CD4-positive, alpha-beta T cell treated with Interleukin-12 subunit alpha and Interleukin-12 subunit beta, for 1 hour (primary cell): ENCODE measurements at places on chromosomes 13 and 19.

GRCh38 chr19:6274756-6275155 lies 5.0 kb downstream of the MLLT1 start:
- DNase-seq: no peak

DNA sequence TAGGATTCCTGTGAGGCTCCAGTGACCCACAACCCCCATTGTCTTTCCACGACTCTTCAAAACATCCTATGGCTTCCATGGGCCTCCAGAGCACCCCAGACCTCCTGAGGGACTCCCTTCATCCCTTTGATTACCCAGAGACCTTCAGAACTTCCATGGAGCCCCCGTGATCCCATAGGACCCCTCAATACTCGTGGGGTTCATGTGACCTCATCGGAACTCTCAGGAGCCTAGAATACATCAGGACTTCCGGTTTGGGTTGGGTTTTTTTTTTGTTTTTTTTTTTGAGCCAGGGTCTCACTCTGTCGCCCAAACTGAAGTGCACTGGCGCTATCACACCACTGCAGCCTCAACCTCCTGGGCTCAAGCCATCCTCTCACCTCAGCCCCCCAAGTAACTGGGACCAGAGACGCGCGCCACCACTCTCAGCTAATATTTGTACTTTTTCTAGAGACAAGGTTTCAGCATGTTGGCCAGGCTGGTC lies 774 bp downstream of the ALDH16A1 start:
- peak; percentile 51 for DNase-seq

GRCh38 chr19:39261704-39262103 lies 6.5 kb upstream of the IFNL2 start:
- no peak for DNase-seq

DNA sequence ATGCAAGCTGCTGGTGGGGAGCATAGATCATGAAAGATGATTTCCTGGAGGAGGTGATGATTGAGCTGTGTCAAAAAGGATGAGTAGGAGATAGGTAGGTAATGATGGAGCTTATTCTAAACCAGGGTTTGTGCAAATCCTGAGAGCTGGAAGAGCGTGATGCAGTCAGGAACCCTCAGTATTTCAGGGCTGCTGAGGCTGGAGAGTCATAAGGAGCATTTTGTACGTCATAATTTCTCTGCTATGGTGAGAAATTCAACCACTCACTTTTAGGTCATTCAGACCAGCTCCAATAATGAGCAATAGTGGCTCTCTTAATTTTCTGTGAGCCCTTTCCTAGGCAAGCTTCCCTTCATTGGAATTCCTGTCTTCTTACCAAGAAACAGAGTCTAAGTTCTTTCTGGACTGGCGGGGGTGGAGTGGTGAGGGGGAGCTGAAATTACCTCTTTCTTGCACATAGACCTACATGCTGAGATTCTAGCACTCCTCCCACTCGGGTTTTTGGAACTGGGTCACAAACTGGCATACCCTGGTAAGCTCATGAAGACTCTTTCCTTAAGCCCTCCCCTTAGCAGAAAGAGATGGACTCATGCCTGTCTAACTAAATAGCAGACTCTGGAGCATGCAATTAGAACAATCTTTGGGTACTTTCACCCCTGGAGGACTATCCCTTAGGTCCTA lies 62.2 kb upstream of the MYCBP2 start:
- no peak for DNase-seq

DNA sequence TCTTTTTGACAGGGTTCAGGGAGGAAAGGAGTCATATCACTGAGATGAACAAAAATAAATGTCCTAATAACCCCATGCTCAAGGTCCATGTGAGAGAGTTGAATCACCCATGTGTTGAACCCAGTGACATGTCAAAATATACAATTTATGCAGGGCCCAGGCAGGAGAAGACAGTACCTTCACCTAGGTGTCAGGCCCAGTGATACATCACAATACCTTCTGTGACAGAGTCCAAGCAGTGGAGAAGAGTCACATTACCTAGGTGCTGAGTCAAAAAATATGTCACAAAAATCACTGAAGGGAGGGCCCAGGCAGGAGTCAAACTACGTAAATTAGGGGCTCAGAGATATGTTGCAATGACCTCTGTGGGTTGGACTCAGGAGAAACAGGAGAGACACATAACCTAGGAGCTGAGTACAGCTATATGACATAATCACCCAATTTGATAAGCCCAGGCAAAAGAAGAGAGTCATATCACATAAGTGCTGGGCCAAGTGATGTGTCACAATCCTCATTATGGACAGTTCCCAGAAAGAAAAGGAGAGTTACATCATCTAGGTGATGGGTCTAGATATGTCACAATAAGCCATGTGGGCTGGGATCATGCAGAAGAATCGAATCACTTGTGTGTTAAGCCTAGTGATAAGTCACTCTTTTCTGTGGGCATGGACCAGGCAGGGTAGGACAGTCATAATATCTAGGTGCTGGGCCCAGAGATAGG lies 13.8 kb upstream of the ZNF724 start:
- DNase-seq: no peak

GRCh38 chr13:77328819-77329132 lies 1.9 kb upstream of the MYCBP2 start:
- DNase-seq: no peak

DNA sequence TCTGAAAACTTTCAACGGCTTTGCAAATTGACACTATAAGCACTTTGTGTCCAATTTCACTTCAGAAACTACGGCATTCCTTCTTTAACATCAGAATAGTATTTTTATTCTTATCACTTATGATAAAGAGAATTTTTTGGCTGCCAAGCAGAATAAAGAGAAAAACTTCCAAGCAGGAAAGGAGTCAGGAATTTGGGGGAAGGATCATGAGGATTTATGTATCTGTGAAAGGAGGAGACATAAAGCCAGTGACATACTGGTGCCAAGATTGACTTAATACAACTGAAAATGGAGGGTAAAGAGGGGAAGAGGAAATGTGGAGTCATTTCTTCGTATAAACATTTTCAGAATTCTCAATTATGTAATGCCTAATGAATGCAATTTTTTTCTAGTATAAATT lies 94.7 kb downstream of the RBM26 start:
- DNase-seq: no peak

DNA sequence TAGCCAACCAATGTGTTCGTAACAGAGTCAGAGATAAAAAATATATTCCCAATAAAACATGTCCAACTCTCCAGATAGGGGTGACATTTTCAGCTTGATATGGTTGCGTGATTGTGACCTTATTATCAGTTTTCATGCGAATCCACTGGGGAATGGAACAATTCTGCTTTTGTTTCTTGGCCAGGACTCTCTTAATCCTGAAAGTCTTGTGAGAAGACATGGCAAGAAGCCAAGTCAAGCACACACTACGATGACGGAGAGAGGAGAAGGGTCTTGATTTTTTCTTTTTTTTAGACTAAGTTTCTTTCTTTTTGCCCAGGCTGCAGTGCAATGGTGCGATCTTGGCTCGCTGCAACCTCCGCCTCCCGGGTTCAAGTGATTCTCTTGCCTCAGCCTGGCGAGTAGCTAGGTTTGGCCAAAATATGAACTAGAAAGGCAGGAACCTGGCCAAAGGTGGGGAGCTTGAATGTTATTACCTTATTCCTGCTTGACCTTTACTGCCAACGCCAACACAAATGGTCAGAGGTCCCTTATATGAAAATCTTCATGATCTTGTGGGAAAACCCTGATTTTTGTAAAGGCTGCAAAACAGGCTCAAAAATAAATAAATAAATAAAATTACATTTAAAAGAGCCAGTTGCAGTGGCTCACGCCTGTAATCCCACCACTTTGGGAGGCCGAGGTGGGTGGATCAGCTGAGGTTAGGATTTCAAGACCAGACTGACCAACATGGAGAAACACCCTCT lies 14.5 kb downstream of the ZNF816 start:
- DNase-seq: no peak

DNA sequence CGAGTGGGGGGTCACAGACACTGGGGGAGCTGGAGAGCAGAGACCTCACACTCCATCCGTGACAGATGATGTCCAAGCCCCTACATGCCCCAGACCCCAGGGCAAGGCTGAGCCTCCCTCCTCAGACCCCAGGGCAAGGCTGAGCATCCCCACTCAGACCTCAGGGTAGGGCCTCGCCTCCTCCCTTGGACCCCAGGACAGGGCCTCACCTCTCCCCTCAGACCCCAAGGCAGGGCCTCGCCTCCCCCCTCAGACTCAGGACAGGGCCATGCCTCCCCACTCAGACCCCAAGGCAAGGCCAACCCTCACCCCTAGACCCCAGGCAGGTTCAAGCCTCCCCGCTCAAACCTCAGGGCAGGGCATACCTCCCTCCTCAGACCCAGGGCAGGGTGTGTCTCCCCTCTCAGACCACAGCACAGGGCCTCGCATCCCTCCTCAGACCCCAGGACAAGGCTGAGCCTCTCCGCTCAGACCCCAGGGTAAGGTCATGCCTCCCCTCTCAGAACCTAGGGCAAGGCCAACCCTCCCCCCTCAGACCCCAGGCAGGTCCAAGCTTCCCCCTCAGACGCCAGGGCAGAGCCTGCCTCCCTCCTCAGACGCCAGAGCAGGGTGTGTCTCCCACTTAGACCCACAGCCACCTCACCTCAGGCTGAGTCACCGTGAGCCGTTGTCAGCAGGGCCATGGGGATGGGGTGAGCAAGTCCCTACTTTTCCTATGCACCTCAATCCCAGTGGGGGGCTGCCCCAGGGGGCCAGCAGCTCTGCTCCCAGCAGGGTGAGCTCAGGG lies 1.7 kb upstream of the S1PR4 start:
- peak; percentile 77 for DNase-seq

- DNase-seq: no peak
Observed at GRCh38 chr19:2187159-2187558, 23.4 kb downstream of the DOT1L start.

DNA sequence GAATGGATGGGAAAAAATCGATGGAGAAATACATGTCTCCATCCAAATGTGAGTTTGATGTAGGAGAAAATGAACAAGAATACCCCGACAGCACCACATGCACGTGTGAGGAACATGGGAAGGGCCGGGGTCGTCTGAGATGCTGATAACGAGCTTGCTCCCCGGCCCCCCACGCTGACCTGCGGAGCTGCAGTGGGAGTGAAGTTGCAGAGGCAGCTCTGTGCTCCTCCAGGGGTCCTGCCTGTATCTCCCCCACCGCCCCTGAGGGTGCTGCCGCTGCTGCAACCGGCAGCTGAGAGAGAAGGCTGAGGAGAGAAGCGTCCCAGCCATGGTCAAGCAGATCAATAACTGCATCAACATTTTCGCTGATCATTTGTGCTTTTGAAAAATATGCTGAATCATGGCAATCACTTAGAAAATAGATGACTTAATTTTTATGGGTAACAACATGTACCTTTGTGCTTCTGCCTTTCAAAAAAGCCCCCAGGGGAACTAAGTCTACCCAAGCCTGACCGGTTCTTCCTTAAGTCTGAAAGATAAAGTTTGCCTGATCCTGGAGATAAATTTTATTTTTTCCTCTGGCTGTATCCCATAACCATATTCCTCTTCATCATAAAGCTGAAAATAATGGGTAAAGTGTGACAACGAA lies 18.2 kb upstream of the NAXD start:
- DNase-seq: no peak

- DNase-seq: peak; percentile 80
Observed at GRCh38 chr19:39858541-39858940, 12.4 kb upstream of the FBL start.

DNA sequence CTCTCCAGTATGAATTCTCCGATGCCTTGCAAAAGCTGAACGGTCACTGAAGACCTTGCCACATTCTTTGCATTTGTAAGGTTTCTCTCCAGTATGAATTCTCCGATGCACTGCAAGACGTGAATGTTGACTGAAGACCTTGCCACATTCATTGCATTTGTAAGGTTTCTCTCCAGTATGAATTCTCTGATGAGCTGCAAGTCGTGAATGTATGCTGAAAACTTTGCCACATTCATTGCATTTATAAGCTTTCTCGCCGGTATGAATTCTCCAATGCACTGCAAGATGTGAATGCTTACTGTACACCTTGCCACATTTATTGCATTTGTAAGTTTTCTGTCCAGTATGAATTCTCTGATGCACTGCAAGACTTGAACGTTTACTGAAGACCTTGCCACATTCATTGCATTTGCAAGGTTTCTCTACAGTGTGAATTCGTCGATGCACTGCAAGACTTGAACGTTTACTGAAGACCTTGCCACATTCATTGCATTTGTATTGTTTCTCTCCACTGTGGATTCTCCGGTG lies 20.0 kb upstream of the ZNF841 start:
- no peak for DNase-seq

- no peak for DNase-seq
Observed at GRCh38 chr13:105266615-105267014, 1268.8 kb downstream of the EFNB2 start.

DNA sequence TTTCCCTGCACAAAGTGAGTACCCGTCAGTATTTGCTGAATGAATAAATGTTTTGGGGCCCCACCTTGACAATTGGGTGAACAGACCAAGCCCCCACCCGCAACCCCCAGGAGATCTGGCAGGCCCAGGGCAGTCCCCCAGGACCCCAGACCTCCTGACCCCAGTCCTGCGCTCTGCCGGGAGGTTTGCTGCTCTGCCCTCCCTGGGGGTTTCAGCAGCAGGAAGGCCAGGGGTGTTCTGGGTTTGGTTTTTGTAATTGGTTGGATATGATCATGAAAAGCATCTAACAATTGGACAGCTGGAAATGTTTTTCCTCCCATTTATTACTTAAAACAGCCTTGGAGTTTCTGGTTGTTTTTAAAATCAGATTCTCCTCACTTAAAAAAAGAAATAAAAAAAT lies 193.8 kb downstream of the URI1 start:
- DNase-seq: no peak

DNA sequence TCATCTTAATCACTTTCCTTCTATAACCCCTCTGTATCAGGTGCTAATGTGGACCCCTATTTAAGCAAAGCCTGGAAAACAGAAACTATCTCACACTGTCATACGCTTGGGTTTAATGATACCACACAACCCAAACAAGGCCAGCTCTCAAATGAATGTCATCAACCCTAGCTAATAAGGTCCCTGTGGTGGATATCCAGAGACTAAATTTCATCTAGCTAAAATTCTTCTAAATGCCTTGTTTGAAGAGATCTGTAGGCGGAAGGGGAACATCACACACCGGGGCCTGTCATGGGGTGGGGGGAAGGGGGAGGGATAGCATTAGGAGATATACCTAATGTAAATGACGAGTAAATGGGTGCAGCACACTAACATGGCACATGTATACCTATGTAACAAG lies 95.5 kb downstream of the FOXO1 start:
- DNase-seq: no peak
